Vagina (tissue), 2 donors: ENCODE measurements at places on chromosomes 5 and 9. TPM values are rescaled to one million over a fixed set of nuclear protein-coding genes. Genes with fewer than 3 reads are reported as not detected.

DNA sequence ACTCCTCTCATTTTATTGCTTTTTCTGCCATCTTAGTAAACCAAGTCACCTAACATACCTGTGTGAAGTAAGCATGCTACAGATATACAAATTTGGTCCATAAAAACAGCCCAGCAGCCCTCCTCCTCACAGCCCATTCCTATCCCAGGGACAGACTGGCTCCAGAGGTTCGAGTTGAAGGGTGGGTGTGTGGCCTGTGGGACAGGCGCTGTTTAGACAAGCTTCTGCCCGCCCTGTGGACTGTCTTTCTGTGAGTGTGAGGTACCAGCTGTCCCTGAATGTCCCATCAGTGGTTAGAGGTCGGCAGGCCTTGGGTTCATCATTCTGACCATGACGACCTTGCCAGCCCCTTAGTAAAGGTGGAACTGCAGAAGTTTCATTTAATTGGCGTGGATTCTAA lies 82.0 kb downstream of the WNK2 start:
- no peak overlapping the region for H3K27ac ChIP-seq
- no peak overlapping the region for H3K4me3 ChIP-seq
- no peaks in the 10 kb centered on the region for H3K27me3 ChIP-seq
- no peak for DNase-seq

DNA sequence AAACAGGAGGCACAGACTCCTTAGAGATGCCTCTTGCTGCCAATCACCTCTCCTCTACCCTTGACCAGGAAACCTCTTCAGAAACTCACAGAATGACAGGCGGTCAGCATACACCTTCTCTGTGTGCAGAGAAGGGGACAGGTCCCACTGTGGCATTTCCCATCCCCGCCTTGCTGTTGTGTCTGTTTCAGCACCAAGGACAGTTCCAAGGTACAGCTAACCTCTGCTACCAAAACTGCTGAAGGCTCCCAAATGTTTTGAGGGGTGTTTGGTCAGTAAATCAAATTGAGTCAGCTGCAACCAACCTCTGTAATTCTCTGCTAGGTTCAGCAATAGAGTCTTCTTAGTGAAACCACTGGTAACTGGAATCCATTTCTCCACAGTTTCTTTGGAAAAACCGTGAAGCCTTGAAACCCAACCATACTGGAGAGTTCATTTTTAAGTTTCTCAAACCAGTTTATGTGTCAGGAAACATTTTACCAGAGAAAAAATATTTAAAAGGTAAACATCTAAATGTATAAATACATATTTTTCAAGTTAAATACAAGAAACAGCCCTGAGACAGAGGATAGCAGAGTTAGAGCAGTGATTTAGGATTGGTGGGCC lies 122.0 kb downstream of the DRD1 start:
- no peaks in the 10 kb centered on the region for H3K4me1 ChIP-seq
- no peak overlapping the region for H3K27ac ChIP-seq
- DNase-seq, result no peak
- no peaks in the 10 kb centered on the region for H3K36me3 ChIP-seq
- H3K4me3 ChIP-seq, result no peak overlapping the region

The FAM221B gene
- not detected for total RNA-seq

DNA sequence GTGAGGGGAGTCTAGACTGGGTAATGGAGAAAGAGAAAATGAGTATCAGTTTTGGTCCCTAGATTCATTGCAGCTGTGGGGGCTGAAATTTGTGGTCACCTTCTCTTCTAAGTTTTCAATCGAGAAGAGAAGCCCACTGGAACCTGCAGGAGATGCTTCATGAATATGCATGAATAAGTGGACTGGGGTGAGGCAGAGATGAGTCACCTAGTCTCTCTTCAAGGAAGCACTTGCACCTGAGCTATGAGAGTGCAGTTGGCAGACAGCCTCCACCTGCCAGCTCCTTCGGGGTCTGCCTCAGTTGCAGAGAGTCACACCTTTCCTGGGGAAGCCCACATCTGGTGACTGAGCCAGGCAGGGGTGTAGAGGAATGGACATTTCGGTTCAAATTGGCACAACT lies 69.1 kb downstream of the ZNF366 start:
- H3K27ac ChIP-seq, result no peak overlapping the region
- no peak overlapping the region for H3K4me3 ChIP-seq
- H3K36me3 ChIP-seq, result no peaks in the 10 kb centered on the region
- peaks cover 39% of the 10 kb centered on the region for H3K4me1 ChIP-seq
- DNase-seq, result no peak

GRCh38 chr9:114504341-114505186 lies 709 bp downstream of the WHRN start:
- peaks cover 28% of the 10 kb centered on the region for H3K4me1 ChIP-seq
- no peak for DNase-seq
- H3K27me3 ChIP-seq, result no peaks in the 10 kb centered on the region
- H3K4me3 ChIP-seq, result peak overlapping the region; percentile 85
- H3K27ac ChIP-seq, result peak overlapping the region; percentile 74
- no peaks in the 10 kb centered on the region for H3K36me3 ChIP-seq

The SLC45A2 gene
- total RNA-seq, result not detected

The EGR1 gene
- total RNA-seq, result 119 TPM

DNA sequence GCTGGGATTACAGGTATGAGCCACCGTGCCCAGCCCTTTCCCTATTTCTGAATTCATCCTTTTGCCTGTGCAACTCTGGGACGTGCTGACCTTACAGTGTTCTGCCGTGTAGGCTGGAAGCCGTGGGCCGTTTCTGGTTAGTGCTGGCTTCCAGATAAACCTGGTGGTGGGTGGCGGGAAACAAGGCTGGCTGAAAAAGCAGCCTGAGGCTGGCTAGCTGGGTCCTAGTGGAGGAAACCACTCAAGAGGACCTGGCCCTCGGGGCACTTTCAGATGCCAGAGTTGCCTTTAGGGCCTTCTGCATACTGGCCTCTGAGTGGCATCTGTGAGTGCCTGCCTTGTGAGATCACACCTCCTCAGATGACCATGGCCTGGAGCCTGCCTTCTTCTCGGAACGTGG lies 26.9 kb downstream of the GALNT12 start:
- no peaks in the 10 kb centered on the region for H3K4me1 ChIP-seq
- H3K36me3 ChIP-seq, result no peaks in the 10 kb centered on the region
- H3K4me3 ChIP-seq, result no peak overlapping the region
- no peak for DNase-seq
- no peak overlapping the region for H3K27ac ChIP-seq

DNA sequence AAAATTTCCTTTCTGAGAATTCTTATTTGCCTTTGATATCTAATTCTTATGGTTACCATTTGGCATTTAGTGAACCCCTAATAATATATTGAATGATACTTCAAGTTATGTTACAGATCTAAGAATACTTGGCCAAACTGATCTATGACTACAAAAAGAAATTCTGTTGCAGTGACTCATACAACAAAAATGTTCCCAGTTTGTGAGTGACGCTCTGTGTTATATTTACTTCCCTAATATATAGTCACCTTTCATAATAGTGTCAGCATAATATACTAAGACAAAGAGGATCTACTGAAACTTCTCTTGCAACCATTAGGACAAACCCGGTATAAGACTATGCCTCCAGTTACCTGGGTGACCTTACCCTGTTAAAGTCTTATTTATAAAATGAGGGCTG lies 216.9 kb upstream of the TLX3 start:
- no peak overlapping the region for H3K4me3 ChIP-seq
- H3K27ac ChIP-seq, result no peak overlapping the region
- DNase-seq, result no peak
- no peaks in the 10 kb centered on the region for H3K27me3 ChIP-seq

The PCDHGB3 gene
- total RNA-seq, result 5.4 TPM
